ENCODE measurements at places on chromosomes 1 and 21.

GRCh38 chr1:167704715-167705114 is 17.1 kb upstream of the MPZL1 start:
- DNase-seq: no peak

DNA sequence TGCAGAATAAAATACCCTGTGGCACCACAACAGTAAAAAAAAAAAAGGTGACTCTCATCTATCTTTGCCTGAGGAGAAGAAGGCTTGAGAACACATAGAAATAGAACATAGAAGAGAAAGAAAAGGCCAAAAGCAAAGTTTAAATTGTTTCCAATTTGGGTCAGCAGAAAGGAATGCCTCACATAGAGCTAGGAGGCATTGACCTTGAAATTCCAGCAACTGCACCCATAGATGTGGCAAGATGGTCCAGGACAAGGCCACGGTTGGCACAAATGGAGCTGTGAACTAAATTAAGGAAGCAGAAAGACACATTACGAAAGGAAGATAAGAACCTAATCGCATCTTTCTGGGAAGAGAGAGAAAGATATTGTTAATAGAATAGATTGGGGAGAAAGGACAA is 588.3 kb downstream of the LMO4 start:
- DNase-seq: no peak

GRCh38 chr1:77673716-77674355 is 8.6 kb downstream of the ZZZ3 start:
- no peak for DNase-seq

DNA sequence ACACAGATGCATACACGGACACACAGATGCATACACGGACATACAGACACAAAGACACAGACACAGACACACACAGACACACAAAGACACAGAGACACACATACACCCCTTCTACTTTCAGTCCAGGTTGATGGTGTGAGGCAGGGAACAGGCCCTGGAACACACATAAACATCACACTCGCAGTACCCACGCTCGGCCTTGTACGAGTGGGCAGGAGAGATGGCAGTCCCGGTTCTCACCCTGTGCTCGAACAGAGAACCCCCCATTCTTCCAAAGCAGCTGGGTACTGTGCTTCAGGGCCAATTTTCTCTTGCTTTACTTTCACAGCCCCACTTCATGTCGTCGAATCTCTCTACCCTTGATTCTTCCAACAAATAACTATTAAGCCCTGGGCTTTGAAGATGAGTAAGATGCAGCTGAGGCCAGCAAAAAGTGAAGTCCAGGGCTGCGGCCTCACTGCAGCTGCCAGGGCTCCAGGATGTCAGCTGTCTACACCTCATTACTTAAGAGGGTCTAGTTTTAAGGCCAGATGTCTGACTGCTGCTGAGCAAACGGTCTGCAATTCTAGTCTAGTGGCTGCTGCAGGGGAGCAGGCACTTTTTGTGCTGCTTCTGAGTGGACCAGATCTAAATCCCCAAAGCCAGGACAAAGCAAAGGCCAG is 90.1 kb downstream of the PGBD5 start:
- DNase-seq: no peak

DNA sequence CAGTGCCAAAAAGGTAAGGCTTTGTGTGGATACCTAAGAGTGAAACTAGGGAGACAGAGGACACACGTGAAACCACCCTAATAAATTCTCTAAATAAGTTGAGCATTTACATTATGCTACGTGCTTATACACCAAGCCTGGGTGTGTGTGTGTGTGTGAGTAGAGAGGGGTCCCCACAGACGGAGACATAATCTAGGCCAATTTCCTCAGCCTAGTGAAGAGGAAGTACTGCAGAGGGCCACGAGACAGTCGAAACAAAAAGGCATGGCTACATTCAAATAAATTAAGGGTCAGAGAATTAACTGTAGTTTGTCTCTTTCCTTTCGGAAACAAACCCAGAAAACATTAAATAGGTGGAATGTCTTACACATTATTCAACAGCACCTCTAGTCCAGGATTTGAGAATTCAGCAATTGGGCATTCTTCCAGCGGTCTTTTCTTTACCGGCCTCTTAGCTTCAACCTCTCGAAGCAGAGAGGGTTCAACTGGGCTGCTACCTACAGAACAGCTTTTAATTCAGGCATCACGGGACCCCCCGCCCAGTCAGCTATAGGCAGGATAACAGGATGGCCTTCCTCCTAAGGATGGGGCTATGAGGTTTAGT is 75.0 kb downstream of the DESI2 start:
- no peak for DNase-seq

GRCh38 chr1:214002472-214002871 is 14.7 kb downstream of the PROX1 start:
- no peak for DNase-seq

- no peak for DNase-seq
Measured at GRCh38 chr1:241711326-241711725, 59.2 kb downstream of the WDR64 start.

DNA sequence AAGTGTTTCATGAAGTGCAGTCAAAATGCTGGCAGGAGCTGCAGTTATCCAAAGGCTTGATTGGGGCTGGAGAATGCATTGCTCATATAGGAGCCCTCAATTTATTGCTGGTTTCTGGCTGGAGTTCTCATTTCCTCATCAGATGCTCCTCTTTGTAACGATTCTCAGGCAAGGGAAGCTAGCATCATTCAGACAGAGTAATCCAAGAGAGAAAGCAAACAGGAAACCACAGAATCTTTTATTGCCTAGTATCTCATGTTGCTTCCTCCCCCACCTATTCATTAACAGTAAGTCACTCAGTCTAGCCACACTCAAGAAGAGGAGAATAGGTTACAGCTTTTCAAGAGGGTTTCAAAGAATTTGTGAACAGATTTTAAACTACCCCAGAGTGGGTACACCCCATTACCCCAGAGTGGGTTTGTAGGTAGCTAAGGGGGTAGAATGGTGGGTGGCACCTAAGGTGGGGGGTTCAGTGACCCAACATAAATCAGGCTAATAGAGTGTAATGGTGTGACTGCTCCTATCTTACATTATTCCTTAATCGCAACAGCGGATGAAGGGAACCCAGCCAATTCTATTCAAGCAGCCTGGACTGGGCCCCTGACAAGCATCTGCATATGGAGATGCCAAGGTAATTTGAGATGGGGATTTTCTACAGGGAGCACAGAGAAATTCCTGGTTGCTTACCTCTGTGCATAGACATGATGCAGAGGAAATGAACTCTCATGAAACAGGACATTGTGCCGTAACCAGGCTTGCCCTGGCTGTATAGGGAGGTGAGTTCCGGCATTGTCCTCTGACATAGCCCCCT is 67.1 kb downstream of the KCNJ15 start:
- no peak for DNase-seq

GRCh38 chr1:235972311-235972689 is 92.6 kb downstream of the NID1 start:
- no peak for DNase-seq

DNA sequence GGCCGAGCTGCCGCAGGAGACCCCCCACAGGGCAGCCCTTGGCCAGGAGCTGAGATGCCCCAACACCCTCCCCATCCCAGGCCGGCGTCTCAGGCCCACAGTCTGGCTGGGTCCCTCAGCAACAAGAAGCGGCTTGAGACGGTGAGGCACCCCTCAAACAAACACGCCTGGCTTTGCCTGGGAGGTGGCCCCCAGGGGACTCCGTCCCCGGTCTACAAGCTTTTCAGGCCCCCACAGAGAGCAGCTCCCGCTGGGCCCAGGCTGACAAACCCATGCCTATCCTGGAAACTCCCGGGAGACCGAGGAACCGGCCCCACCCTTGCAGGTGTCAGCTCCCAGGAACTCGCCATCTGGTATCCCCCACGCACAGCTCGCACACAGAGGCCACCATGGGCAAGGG is 67.0 kb downstream of the ARHGEF16 start:
- no peak for DNase-seq

- no peak for DNase-seq
Measured at GRCh38 chr1:180486092-180486491, 16.3 kb downstream of the ACBD6 start.

- DNase-seq: no peak
Measured at GRCh38 chr1:98143403-98143802, 222.6 kb upstream of the DPYD start.

- DNase-seq: no peak
Measured at GRCh38 chr1:202214089-202214843, 20.7 kb downstream of the LGR6 start.

GRCh38 chr1:208154679-208155642 is 89.2 kb downstream of the PLXNA2 start:
- no peak for DNase-seq

GRCh38 chr1:82538876-82539275 is 738.1 kb downstream of the ADGRL2 start:
- no peak for DNase-seq

- DNase-seq: no peak
Measured at GRCh38 chr21:34818662-34819158, 149.9 kb downstream of the CLIC6 start.

DNA sequence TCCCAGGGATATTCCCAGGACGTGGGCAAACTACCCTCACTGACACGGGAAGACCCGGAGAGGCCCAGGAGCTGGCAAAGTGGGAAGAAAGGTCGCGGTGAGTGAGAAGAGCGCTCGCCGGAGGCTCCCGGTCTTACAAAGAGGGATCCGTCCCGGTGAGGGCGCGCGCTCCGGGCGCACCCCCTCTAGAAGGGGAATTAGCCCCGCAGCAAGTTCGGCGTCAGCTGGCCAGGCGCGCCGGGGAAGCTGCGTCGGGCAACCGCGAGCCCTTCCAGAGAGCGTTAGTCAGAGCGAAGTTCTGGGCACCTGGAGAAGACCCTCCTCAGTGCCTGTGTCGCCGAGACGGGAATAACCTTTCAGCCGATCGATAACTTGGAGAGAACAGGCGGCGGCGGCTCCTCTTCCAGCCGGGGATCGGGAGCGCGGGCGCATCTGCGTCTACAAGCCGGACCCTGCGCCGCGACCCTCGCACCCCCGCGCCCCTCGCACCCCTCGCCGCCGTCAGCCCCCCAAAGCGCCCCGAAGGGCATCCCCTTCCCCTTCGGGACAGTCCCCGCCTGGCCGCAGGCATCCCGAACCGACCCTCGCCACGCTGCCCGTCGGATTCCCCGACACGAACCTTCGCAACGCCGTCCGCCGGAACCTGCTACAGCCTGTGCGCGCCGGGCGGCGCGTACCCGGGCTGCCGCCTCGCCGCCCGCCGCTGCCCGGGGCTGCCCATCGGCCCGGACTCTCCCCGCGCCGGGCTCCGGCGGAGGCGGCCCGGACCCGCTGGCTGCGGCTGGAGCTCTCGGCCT is 485 bp downstream of the SIPA1L2 start:
- no peak for DNase-seq

- no peak for DNase-seq
Measured at GRCh38 chr1:224333939-224334786, 4.2 kb upstream of the NVL start.

DNA sequence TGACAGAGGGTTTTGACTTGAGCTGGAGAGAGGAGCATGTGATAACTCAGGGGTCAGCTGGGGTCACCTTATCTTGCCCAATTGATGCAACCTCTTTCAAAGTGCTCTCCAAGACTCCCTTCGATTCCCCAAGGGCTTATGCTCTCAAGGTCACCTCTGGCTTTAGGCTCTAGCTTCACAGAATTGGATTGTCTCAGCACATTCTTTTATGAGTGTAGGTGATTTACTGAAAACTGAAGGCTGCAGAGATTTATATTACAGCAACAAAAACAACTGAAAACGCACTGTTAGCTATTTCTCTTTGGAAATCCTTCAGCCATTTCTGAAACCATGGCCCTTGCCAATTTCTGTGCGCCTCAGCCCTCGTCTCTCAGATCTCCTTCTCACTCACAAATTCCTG is 34.5 kb upstream of the MAP1LC3C start:
- DNase-seq: no peak

- no peak for DNase-seq
Measured at GRCh38 chr1:67300561-67300960, 7.1 kb upstream of the IL12RB2 start.

GRCh38 chr1:222643606-222643937 is 25.7 kb downstream of the MIA3 start:
- DNase-seq: no peak

GRCh38 chr21:38205940-38206339 is 50.9 kb upstream of the KCNJ15 start:
- DNase-seq: no peak

DNA sequence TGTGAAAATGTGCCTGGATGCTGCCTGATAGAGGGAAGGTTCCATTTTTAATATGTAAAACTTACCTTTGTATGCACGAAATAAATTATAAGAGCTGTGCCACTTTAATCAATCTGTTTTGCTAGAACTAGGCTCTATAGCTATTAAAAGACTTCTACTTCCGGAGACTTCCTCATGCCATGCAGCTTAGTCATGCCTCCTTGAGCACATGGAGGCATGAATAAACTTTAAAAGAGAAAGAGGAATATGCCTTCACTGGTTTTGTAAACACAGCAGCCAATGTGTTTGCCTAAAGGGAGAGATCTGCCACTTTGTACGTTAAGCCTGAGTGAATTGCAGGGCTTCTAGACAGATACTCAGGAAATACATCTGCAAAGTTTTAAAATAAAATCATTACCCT is 604.6 kb downstream of the LRRIQ3 start:
- no peak for DNase-seq

DNA sequence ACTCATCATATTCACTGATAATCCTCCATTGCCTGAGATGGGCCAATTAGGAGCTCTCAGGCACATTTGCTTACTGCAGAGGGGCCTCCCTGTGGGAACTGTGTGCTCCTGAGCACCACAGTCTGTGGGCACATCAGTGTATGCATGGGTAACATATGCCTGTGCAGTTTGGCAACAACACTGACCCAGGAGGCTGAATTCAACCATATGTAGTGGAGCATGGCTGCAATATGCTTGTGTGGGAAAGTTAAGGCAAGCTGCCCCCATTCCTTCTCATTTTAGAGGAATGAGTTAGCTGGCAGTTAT is 11.8 kb upstream of the FMOD start:
- DNase-seq: no peak

- no peak for DNase-seq
Measured at GRCh38 chr1:216422821-216423520, at the start of gene USH2A. TSS of gene USH2A (minus strand) at chr1:216423448. CDS start at chr1:216422336, 1,112 bp downstream.

DNA sequence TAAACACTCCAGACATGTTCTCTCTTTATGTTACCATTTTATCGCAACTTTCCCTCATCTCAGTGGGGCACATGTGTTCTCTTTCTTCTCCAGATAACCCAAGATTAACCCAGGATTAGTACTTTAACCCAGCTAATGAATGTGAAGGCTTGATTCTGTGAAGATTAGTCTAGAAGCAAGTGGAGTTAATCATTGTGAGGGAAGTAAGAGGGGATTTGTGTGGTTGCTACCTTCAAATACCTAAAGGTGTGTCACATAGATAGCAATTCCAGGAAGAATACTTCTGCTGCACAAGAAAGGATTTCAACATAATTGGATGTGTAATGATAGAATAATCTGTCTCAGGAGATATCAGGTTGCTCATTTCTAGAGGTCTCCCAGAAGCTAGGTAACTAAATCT is 327.1 kb downstream of the PBX1 start:
- DNase-seq: no peak

Data from stimulated activated CD4-positive, alpha-beta T cell treated with anti-CD3 and anti-CD28 coated beads, Interleukin-15, amount 100 ng/mL, for 1 hour (primary cell).